Stimulated activated CD4-positive, alpha-beta T cell treated with anti-CD3 and anti-CD28 coated beads, Interleukin-15, amount 100 ng/mL, for 1 hour (primary cell): ENCODE measurements at places on chromosomes 2 and 18.

GRCh38 chr2:74985978-74986609 lies 27.7 kb downstream of the POLE4 start:
- DNase-seq = no peak

GRCh38 chr2:47346638-47347037 lies 56.3 kb upstream of the MSH2 start:
- DNase-seq = no peak

GRCh38 chr2:5980450-5981190 lies 288.4 kb downstream of the SOX11 start:
- DNase-seq = no peak

DNA sequence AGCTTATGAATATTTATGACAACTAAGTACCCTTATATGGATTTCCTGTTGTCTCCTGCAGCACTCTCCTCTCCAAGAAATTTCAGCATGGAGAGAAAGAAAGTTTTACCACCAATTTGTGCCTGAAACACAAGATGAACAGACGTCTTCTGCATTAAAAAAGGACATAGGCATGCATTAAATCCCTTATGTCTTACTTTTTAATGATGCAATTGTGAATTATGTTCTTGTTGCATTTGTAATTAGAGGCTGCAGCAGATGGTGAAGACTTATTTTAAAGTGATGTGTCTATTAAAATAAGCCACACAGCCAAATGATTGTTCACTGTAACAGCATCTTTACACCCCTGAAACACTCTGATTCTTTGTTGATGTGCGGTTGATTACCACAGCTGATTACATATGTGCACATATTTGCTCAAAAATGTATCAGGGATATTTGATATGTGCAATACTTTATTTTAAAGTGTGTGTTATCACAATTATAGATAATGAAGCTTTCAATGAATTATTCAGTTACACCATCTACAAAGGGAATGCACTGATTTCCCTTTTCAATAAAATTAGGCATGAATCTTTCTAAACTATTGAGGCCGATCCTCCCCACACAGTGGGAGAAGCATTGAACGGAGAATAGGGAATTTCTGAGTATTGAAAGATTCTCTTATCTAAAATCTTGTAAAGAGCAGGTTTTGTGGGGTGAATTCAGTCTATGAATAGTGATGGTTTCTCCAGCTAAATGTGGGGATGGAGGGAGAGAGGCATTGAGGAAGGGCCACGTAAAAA lies 585.1 kb downstream of the SLC4A3 start:
- DNase-seq = no peak

GRCh38 chr2:206001912-206002311 lies 84.1 kb downstream of the INO80D start:
- DNase-seq = no peak

DNA sequence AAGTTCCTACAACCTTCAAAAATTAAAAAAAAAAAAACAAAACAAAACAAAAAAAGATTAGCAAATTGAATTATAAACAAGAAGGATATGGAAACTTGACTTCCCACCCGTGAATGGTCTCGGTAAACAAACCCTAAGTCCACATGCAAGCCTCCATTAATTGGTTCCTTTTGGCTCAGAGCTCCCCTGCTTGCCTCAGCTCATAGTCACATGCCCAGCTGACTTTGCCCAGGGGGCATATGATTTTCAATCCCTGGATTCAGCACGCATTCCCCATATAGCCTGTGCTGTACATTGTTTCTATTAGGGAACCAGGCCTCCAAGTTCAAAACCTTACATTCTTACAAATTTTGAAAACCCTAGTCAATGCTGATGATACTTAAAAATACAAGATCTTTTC lies 95.0 kb downstream of the PID1 start:
- no peak for DNase-seq

DNA sequence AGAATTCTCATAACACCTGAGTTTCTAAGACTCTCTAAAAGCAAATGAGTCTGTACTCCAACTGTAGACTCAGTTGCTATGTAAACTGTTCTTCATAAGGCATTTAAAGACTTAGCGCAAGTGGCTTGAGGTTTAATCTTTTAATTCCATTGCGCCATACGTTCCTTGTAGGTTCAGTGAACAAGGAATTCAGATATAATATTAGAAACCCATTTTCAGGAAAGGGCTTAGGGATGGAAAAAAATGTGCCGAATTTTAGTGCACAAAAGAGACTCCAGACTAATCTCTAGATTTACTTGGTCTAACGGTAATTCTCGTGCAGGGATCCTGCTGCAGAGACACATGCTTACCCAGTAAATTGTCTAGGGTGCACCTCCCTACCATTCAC lies 268.9 kb upstream of the TANK start:
- no peak for DNase-seq

GRCh38 chr18:54269893-54270844 lies 852 bp downstream of the POLI start:
- DNase-seq = peak; percentile 8
